SHP77 (cell line): ENCODE measurements at places on chromosomes 11 and 22.

- DNase-seq, result no peak
Observed at GRCh38 chr11:127039591-127039990, 39.0 kb upstream of the KIRREL3 start.

GRCh38 chr11:97345032-97345431 is 955.2 kb downstream of the JRKL start:
- DNase-seq, result no peak

- DNase-seq, result no peak
Observed at GRCh38 chr11:106280036-106280435, 202.6 kb downstream of the AASDHPPT start.

DNA sequence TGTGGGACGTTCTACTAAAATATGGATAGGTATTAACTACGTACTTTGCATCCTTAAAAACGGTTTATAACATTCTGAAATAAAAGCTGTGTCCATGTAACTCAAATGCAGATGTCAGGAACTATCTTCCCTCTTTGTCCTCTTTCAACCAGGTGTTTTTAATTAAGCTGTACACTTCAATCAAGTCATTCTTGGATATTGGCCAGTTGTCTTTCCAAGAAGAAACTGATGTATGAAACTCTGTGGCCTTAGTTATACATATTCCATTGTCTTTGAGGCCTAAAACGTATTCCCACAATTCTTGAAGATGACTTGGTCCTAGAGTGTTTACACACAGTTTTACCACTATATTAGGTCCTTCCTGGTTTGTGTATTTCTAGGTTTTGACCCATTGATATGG is 249.0 kb upstream of the CNTN5 start:
- no peak for DNase-seq

GRCh38 chr11:11445441-11446185 is 92.6 kb upstream of the CSNK2A3 start:
- no peak for DNase-seq

DNA sequence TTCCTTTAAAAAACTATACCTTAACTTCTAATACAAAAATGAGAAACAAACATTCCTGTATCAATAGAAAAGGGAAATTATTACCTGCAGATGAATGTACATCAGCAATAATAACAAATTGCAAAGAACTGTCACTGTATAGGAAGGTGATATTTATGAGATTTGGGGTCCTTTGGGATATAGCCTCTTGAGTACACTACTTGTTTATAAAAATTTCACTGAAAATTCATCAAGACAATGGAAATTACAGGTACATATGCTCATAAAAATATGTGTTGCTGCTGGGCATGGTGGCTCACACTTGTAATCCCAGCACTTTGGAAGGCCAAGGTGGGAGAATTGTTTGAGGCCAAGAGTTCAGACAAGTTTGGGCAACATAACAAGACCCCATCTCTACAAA is 34.0 kb upstream of the OR5P2 start:
- DNase-seq, result no peak

DNA sequence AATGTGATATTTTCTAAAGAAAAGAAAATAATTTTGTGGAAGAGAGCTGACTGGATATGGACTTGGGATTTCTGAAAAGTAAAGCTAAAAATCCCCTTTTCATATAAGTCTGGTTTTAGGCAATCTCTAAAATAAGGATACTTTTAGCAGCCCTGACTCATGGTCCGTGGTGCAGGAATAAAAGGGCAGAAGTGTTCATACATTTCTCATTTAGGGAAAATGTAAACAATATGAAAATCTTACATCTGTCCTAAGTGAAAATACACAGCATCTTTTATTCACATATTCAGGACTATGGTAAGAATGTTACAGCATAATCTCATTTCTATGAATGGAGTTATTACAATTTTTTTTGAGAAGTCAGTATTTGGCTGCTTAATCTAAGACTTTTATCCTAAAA is 735 bp upstream of the ETS1 start:
- DNase-seq, result no peak

GRCh38 chr22:45131749-45132148 is 32.0 kb upstream of the NUP50 start:
- DNase-seq, result no peak

DNA sequence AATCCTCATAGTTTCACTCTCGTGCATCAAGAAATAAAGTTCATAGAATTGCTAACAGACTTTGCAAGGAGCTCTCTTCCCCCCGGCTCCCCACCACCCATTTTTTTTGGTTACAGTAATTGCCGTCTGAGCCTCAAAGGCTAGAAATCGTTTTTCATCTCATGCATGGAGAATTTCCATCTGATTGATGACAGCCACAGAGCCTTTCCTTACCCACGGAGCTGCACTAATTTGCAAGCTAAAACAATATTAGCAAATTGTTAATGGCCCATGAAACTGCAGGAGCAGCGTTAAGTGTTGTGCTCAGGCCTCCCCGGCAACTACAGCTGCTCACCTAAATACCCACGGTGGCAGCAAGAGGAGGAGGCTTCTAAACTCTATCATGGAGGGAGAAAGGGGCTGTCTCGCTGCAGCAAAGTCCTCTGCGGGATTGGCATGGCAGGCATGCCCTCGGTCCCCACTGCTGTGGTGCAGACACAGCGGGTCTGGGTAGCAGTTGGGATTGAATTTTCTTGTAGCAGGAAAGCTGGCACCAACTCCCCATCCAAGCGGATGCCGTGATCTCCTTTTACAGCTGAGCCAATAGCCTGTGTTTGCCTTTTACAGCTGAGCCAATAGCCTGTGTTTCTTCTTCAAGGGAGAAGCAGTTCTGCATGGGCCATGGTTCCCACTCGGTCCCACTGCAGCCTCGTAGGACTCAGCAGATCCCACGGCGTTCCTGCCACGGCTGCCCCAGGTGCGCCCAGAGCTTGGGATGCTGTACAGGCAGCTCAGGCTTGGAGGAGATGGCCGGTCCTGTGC is 412.3 kb downstream of the BRD1 start:
- DNase-seq, result peak; percentile 93

- DNase-seq, result peak; percentile 11
Observed at GRCh38 chr11:35412285-35412684, 7.1 kb downstream of the SLC1A2 start.

DNA sequence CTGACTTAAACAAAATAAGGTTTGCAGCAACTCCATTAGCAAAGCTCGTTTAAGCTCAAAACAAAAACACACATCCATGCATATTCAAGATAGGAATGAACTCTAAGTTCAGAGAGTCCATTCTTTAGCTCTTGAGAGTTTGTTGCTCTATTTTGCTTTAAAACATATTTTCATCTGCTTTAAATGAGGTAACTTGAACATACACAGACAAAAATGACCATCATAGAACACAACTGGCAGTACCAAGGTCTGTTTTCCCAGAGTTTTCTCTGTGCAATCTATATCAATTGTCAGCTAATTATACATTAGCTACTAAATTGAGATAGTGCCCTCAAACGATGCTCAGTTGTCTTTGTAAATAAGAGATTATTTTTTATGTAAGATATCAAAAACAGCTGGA is 423.2 kb upstream of the ANO3 start:
- DNase-seq, result no peak

GRCh38 chr11:8983552-8983951 is 19.3 kb upstream of the TMEM9B start:
- no peak for DNase-seq

GRCh38 chr11:1340111-1340510 is 30.7 kb upstream of the TOLLIP start:
- no peak for DNase-seq

- DNase-seq, result no peak
Observed at GRCh38 chr22:50184902-50185374, 775 bp upstream of the TRABD start.

DNA sequence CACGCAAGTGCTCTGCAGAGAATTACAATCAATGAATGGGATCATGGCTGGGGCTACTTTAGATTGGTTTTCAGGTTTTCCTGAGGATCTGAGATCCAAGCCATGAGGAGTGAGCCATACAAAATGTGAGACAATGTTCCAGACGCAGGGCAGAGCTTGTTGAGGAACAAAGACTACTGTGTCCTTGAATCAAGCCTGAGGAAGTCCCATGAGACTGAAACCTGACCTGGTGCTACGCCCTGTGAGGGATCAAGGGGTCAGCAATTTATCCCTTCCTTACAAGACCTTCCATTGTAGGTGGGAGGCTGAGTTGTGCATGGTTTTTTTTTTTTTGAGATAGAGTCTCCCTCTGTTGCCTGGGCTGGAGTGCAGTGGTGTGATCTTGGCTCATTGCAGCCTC is 2.1 kb downstream of the INCENP start:
- no peak for DNase-seq
